Activated CD4-positive, CD25-positive, alpha-beta regulatory T cell treated with anti-CD3 and anti-CD28 coated beads, Interleukin-2, amount 50 U/mL, for 72 hours (primary cell): ENCODE measurements at places on chromosomes 1 and 21.
A peak's percentile ranks its signal among the peaks of the same experiment; 100 is the strongest.

DNA sequence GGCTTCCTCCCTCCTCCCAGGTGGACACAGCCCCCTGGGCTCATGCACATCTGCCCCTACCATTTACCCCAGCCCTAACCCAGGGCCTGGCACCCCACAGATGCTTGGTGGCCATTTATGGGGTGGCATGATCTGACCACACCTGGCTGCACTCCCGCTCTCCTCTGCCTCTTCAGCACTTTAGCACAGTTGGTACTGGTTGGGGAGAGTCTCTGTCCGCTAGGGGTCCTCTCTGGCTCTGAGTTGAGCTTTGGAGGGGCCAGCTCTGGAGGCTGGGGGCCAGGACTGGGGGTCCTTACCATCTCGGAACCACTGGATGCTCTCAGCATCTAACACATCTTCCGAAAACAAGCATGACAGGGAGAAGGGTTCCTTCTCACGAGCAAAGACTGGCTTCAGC lies 17.4 kb downstream of the MYOM3 start:
- no peak for DNase-seq

DNA sequence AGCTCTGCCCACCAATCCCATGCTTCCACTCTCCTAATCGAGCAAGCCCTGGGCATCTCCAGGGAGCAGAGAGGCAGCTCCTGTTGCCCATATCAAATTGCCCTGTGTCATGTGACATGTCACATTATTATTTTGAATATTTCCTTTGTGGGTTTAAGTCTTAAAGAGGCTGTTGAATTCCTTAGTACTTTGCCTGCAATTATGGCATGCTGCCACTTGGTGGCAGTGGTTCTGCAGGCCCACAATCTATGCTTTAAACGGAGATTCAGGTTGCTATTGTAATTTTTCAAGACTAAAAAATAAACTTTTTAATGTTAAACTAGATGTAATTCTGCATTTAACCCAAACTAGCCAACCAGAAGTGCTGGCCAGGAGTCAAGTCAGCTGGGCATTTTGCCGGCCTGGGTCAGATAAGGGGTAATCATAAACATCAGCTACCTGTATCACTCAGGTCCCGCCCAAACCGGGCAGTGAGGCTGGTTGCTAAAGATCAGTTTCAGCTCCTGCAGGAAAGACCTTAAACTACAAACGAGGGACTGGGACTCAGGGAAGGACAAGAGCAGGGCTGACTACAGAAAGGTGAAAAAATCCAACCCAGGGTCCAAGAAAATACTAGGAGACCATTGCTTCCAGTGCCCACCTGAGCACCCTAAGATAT lies 37.3 kb upstream of the ARHGEF16 start:
- DNase-seq = no peak

DNA sequence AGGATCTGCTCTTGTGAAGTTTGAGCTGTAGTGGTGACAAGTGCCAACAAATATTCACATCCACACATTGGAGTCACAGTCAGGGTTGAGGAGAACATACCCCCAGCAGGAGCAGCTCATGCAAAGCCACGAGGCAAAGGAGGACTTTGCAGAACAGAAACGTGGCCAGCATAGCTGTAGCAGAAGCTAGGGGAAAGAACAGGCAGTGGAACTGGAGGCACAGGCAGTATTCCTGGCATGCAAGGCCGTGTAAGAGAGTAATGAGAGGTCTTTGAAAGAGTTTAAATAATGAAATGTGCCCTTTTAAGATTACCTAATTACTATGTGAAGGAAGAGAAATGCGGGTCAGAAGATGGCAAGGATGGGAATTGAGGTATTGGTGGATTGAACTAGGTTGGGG lies 40.9 kb upstream of the IKBKE start:
- DNase-seq = no peak

- no peak for DNase-seq
Observed at GRCh38 chr1:90969241-90969640, 52.6 kb downstream of the ZNF644 start.

DNA sequence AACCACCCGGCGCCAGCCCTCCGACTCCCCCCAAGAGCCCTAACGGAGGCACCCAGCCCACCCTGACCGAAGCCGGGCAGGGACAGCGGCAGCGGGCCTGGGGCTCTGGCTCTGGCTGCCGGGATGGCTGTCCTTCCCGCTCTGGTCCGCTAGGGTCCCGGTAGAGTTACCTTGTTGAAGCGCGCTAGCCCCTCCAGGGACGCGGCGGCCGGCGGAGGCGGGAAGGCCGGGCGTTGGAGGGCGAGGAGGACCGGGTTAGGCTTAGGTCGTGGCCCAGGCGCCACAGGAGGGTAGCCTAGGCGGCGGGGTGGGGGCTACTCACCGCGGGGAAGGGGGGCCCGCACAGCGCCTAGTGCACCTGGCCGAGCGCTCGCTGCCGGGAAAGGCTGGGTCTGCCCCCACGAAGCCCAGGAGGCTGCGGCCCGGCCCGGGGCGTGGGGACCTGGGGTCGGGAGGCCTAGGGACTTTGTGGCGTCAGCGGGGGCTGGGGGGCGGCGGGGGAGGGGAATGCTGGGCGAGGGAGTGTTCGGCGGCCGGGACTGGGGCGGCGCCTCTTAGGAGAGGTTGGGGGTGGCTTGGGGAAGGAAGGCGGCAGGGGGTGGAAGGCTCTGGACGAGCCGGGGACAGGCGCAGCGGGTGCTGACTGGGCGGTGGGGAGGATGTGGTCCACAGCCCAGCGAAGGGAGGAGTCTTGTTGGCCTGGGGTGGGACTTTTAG lies at the start of gene TRIM17:
Gene TRIM17, minus strand, starts transcription at position 645 of the 717 bp plus-strand sequence. CDS start 1,789 bp downstream, outside the sequence.
- DNase-seq = no peak

DNA sequence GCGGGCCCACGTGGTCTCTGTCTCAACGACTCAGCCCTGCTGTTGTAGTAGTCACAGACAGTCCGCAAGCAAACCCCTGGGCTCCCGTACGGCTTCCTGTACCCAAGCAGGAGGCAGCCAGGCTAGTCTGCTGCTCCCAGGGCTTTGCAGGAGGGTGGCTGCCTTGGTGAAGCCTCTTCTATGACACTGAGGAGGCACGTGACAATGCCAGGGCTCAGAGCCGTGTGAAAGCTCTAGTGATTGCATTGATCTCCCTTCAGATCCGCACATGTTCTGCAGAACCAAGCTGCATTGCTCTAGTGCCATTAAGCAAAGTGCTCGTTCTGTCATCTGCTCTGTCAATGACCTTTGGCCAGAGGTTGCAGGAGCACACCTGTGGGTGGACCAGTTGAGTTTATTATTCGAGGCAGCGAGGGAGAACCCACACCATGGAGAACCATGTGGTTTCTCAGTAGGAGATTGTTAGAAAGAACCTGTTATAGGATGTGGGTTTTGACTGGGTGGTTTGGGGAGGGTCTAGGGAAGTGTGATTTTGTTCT lies 18.0 kb downstream of the UMODL1 start:
- DNase-seq = no peak

- DNase-seq = no peak
Observed at GRCh38 chr21:46092811-46093667, 4.9 kb upstream of the COL6A2 start.

GRCh38 chr21:42829417-42829816 lies 49.9 kb downstream of the WDR4 start:
- no peak for DNase-seq

- no peak for DNase-seq
Observed at GRCh38 chr1:107451715-107452114, 310.9 kb downstream of the NTNG1 start.

- peak; percentile 65 for DNase-seq
Observed at GRCh38 chr1:199113265-199113869, 474.5 kb downstream of the PTPRC start.

DNA sequence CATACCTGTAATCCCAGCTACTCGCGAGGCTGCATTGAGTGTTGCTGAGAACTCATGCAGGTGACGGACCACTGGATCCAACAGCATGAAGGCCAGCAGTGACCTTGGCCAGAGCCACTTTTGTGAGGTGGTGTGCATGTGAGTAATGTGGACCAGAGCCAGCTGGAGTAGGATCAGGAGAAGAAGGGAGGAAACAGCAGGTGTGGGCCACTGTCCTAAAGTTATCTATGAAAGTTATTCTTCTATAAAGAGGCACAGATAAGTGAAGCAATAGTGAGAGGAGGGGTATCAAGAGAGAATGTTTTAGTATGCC lies 47.8 kb downstream of the TCP10L start:
- DNase-seq = no peak

GRCh38 chr21:27315373-27315772 lies 348.5 kb upstream of the ADAMTS5 start:
- DNase-seq = no peak

DNA sequence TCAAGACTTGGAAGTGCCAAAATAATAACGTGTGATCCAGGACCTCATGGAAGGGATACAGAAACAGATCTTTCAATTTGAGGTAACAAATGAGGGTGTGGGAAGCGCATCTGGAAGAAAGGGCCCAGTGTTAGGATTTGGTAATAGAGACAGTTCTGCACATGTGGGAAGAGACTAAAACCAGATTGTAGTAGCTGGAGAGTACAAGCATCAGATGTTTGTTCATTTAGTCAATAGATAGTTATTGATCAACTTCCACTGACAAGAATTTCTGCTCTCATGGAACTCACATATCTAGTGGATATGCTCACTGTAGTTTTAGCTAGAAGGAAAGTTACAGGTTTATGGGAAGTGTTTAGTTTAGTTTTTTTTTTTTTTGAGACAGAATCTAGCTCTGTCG lies 153.6 kb downstream of the TLR5 start:
- DNase-seq = no peak

DNA sequence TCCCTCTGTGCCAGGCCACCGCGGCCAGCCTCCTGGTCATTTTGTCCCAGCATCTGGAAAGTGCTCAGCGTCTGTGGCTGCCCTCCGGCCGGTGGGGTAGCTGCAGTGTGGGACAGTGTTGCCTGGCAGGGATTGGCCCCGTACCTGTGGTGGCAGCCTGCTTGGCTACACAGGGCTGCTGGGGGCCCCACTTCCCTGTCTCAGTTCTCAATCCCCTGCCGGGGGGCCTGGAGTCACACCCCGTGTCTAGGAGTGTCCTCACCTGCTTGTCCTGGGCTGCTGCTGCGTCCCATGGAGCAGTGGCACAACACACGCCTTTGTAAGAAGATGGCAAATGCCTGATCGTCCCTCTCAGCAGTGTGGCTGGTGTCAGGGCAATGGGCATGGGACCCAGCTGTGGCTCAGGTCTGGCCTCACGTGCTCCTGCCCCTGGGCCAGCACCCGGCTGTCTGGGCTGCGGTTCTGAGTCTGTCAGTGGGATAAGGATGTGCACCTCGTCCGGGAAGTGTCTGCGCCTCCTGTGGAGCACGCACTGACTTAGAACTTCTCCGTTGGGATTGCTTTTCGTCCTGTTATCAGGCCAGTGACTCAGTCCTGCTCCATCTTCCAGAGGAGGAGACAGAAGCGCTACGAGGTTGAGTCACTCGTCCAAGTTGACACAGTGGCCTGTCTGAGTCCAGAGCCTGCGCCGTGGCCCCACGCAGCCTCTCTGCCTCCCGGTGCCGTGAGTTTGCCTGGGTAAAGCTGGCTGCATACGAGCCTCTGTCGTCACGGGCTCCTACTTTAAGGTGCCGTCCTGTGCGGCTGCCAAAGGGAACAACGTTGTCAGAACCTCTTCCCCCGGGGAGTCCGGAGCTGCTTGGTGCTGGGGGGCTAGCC lies 41.0 kb downstream of the CRYAA start:
- no peak for DNase-seq

- no peak for DNase-seq
Observed at GRCh38 chr1:43284065-43284464, 1.3 kb downstream of the C1orf210 start.

GRCh38 chr1:44790968-44791801 lies 3.2 kb upstream of the BEST4 start:
- no peak for DNase-seq

DNA sequence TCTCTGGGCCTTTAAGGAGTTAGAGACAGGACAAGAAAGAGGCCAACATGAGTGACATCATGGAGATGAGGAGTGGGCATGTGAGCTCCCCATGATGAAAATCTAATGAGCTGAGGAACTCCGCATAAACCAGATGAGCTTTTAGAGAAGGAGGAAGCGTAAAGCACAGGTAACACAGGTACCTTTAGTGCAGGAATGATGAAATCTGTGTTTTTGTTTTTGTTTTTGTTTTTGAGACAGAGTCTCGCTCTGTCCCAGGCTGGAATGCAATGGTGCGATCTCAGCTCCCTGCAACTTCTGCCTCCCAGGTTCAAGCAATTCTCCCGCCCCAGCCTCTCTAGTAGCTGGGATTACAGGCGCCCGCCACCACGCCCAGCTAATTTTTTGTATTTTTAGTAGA lies 12.7 kb upstream of the FAM89A start:
- DNase-seq = no peak

GRCh38 chr1:185739967-185740366 lies 5.8 kb downstream of the HMCN1 start:
- no peak for DNase-seq

DNA sequence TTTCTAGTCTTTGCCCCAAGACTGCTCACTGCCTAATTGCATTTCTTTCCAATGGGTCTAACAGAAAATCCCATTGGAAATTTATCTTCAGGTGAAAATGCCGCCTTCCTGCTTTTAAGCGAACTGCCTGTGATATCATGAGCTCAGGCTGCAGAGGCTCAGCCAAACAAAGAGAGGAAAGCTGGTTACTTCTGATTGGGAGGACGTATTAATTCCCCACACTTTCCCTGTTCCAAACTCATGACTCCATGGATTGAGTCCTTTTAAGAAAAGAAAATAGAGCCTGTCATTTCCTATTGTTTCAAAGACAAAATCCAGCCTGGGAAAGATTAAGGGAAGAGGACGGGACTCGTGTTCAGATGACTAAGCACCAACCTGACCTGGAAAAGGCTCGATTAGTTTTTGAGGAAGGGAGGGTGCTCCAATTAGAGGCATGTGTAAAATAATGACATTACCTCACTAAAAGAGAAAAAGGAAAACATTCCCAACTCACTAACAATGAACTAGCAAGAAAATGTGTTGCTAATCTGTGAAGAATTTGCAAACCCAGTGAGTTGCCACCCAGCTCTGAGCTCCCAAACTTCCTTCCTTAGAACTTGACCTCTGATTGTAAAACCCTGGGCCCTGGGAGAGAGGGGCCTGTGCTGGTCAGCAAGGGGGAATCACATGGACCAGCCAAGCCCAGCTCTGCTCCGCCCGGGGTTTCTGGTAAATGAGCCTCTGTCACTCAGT lies 61.2 kb downstream of the TCP10L start:
- DNase-seq = no peak

DNA sequence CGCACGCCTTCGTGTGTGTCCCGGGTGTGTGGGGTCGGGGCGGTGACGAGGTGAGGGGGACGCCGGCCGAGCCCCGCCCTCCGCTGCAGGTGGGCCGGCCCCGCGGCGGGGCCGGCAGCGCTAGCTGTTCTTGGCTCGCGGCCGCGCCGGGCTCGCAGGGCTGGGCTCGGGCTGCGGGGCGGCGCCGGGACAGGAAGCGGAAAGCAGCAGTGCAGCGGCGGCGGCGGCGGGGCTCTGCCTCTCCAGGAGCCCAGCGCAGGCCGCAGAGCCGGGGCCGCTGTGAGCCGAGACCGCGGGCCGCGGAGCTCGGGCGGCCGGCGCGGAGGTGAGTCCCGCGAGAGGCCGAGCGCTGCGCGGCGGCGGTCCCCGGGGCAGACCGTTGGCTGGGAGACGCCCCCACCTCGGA lies at the start of gene VANGL1:
Gene VANGL1, plus strand, starts transcription at position 209 of the 406 bp plus-strand sequence. CDS start 9,444 bp downstream, outside the sequence.
- DNase-seq = peak; percentile 57

GRCh38 chr1:183996040-183996384 lies 41.5 kb downstream of the COLGALT2 start:
- DNase-seq = no peak

GRCh38 chr1:41709331-41709730 lies 209.4 kb downstream of the HIVEP3 start:
- DNase-seq = no peak

GRCh38 chr1:225318706-225319575 lies 108.9 kb downstream of the LBR start:
- DNase-seq = no peak

GRCh38 chr21:45889961-45890360 lies 91.6 kb upstream of the COL6A1 start:
- no peak for DNase-seq
